ENCODE measurements at places on chromosomes 1 and 21. TPM values are rescaled to one million over a fixed set of nuclear protein-coding genes. Genes with fewer than 3 reads are reported as not detected.

The CCDC190 gene
- total RNA-seq, result not detected

The EPHA10 gene
- total RNA-seq, result not detected

- H3K4me3 ChIP-seq, result peak overlapping the region; percentile 44
- H3K27me3 ChIP-seq, result no peaks in the 10 kb centered on the region
- no peak for DNase-seq
- H3K27ac ChIP-seq, result peak overlapping the region; percentile 38
These were observed 700 bp upstream of the KMO start for GRCh38 chr1:241531195-241532161.

- no peak overlapping the region for H3K4me3 ChIP-seq
- H3K27ac ChIP-seq, result no peak overlapping the region
- peaks cover 64% of the 10 kb centered on the region for H3K4me1 ChIP-seq
- H3K36me3 ChIP-seq, result no peaks in the 10 kb centered on the region
These were observed 96.7 kb upstream of the GADD45A start for GRCh38 chr1:67588178-67588855.

The AIRE gene
- not detected for total RNA-seq

DNA sequence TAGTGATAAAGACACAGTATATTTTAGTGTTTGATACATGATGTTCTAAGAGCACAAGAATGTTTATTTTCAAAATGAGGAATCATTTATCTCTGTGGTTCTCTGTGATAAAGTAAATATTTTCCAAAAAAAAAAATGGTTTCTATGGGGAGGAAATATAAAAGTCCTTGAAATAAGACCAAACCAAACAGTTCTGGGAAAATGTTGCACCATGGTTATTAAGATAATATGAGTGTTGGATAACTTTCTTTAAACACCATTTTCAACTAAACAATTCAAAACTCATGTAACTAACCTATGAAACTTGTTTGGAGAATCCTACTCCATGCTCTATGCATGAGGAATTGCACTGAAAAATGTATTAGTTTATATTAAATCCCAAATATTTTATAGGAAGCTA, 184.6 kb downstream of the KCNT2 start:
- H3K4me3 ChIP-seq, result no peak overlapping the region
- H3K4me1 ChIP-seq, result no peaks in the 10 kb centered on the region
- no peak overlapping the region for H3K27ac ChIP-seq
- no peak for DNase-seq
- no peaks in the 10 kb centered on the region for H3K36me3 ChIP-seq

- peaks cover 38% of the 10 kb centered on the region for H3K36me3 ChIP-seq
- H3K4me1 ChIP-seq, result no peaks in the 10 kb centered on the region
- no peaks in the 10 kb centered on the region for H3K27me3 ChIP-seq
- H3K27ac ChIP-seq, result no peak overlapping the region
These were observed 4.8 kb upstream of the SFN start for GRCh38 chr1:26858160-26858559.

Measured in heart left ventricle (tissue), 16 donors.